Activated T-cell treated with anti-CD3 and anti-CD28 coated beads, Interleukin-2, amount 50 U/mL, for 72 hours (primary cell): ENCODE measurements at places on chromosomes 11 and 22.

GRCh38 chr11:2980168-2980840 lies 11.8 kb downstream of the NAP1L4 start:
- no peak for DNase-seq

DNA sequence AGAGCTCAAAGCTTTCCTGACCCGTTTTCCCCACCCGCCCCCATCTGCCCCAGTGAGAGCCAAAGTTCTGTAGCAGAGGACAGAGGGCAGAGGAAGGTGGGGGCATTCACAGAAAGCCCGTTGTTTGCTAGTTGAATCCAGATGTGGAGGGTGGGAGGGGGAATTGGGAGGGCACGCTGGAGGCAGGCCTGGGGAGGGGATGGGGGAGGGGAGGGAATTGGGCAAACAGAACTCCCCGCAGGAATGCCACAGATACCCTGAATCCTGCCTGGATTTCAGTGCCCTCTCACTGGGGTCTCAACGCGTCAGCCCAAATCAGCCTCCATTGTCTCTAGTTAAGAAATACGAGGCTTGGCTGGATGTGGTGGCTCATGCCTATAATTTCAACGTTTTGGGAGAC lies 12.9 kb upstream of the OAF start:
- no peak for DNase-seq

DNA sequence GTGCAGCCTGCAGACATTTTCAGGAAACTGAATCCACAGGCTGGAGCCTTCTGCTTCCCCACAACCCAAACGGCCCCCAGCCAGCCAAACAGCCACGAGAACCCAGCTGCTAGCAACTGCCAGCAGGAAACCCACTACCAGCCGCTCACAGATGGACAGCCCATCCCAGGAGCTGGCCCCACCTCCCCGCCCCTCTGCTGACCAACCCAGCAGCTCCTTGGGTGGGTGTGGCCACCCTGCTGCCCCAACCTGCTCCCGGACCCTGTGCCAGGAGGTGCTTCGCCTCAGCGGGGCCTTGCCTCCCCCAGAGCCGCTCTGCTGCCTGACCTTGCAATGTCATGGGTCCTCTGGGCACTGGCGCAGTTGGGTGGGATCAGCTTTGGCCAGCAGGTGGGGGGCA lies 8.2 kb upstream of the CCDC188 start:
- DNase-seq, result no peak

DNA sequence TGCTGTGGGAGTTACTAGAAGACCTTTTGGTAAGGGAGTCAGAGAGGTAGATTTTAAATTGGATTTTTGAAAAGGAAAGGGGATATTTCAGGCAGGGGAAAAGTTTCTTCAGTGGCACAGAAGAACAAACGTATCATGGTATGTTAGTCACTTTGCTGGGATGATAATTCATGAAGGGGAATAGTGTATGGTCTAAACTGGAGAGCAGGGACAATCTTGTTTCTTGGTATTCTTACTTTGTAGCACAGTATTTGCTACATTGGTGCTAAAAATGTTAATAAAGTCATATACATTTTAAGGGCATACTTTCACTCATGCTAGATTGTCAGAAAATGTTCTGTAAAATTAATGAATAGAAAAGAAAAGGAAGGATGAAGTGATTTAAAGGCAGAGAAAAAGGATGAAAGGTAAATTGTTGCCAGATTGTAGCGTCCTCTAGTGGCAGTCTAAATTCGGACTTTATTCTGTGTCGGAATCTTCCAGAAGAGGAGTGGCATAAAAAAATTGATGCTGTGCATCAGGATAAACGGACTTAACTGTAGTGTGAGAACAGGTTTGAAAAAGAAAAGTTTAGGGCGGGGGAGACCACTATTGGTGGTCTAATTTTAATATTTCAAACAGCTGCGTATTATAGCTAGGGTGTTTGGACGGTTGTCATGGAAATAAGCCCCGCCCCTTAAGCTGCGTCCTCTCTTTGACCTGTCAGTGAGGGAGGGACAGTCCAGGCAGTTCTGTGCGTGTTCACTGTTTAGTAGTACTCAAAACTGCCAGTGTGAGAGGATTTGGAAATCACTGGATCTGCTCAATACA lies at the start of gene BCO2:
BCO2 (plus strand) TSS at position 724 of the 810 bp plus-strand sequence. CDS start 90 bp downstream, outside the sequence.
- DNase-seq, result peak; percentile 40

DNA sequence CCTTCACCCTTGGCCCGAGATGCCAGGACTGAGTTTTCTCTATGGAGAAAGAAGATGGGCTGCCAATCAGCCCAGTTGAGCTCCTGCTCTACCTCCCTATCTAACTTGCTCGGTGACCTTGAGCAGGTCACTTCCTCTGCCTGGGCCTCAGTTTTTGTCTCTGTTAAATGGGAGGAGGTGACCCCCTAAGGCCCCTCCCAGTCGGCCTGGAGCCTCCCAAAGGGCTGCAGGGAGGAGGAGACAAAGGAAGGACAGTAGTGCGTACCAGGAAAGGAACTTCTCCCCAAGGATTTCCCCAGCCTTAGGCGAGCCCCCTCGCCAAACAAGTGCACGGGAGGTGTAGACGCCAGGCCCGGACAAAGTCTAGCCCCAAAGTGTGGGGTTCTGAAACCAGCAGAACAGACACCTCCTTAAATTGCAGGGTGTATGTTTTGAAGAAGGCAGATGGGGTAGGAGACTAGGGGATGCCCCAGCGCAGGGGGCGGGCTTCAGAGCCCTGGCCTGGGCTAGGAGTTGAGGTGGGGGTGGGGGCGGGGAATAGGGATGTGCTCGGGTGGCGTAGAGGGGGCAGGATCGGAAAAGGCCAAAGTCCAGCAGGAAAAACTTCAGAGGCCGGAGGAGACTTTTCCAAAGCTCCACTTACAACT lies 1.0 kb downstream of the CBX7 start:
- DNase-seq, result no peak

DNA sequence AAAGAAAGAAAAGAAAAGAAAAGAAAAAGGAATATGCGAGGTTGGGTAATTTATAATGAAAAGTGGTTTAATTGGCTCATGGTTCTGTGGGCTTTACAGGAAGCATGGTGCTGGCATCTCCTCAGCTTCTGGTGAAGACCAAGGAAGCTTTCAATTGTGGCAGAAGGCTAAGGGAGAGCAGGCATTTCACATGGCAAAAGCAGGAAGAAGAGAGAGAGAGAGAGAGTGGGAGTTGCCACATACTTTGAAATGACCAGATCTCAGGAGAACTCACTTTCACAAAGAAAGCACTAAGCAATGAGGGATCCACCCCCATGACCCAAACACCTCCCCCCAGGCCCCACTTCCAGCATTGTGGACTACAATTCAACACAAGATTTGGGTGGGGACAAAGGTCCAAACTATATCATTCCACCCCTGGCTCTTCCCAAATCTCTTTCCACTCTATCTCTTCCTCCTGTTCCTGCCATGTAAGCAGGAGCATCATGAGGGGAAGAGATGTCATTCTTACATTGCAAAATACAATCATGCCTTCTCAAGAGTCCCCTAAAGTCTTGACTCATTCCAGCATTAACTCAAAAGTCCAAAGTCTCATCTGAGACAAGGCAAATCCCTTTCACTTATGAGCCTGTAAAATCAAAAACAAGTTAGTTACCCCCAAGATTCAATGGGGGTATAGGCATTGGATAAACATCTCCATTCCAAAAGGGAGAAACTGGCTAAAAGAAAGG lies 38.9 kb downstream of the LINC01488 start:
- no peak for DNase-seq

DNA sequence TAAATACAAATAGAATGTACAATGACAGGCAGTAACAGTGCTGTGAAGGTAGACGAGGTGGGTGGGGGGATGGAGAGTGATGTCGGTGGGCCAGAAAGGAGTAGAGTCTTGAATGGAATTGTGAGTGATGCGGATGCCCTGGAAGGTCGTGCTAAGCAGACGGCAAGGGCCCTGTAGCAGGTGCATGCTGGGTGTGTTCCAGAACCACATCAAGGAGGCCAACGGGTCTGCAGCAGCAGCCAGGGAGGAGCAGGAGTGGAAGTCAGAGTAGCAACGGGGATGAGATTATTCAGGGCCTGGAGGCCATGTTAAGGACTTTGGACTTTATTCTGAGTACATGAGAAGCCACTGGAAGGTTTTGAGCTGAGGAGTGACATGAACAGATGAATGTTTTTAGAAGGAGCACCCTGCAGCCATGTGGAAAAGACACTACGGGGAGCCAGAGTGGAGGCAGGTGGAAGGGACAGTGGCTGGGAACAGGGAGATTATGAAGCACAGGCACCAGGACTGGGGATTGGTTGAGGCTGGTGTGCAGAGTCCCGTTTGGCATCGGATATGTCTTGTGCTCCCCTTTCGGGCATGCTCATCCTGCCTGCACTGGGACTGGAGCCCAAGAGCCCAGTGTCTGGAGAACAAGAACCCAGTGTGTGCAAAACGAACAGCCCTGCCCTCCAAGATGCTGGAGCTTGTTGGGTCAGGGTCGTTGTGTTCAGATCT lies 74.1 kb downstream of the COMMD9 start:
- DNase-seq, result no peak

DNA sequence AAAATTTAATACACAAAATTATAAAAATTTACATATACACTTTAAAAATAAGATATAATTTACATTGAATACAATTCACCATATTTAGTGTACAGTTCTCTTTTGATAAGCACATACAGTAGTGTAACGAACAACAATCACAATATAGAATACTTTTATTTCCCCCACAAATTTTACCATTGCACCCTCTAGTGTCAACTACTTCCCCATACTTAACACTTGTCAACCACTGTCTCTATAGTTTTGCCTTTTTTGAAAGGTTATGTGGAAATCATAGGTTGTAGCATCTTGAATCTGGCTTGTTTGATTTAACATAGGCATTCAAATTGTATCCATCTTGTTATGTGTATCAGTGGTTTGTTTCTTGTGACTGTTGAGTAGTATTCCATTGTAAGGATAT lies 21.3 kb upstream of the PANX1 start:
- no peak for DNase-seq

- no peak for DNase-seq
These were observed 3.9 kb downstream of the OR51B4 start for GRCh38 chr11:5297721-5298323.

GRCh38 chr11:19714387-19715363 lies 2.0 kb downstream of the NAV2 start:
- DNase-seq, result no peak

DNA sequence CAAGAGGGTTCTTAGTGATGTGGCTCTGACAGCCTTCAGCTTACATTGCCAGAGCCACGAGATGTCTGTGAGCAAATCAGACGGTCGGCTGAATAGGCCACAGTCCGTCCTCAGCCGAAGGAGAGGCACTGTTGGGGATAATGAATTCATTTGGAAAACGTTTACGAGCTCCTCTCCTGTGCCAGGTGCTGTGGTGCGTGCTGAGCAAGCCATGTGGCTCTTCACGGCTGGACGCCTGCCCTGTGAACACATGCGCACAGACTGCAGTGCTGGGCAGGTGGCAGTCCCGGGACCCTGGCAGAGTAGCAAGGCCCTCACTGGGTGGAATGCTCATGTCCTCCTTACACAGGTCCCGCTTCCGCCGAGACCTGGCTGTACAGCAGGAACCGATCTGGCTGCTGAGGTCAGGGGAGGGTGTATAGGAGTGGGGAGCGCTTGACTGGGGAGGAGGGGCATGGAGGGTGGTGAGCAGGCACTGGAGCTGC lies 6.8 kb downstream of the TBC1D22A start:
- no peak for DNase-seq

GRCh38 chr11:85826116-85826855 lies 15.3 kb upstream of the SYTL2 start:
- DNase-seq, result peak; percentile 19

DNA sequence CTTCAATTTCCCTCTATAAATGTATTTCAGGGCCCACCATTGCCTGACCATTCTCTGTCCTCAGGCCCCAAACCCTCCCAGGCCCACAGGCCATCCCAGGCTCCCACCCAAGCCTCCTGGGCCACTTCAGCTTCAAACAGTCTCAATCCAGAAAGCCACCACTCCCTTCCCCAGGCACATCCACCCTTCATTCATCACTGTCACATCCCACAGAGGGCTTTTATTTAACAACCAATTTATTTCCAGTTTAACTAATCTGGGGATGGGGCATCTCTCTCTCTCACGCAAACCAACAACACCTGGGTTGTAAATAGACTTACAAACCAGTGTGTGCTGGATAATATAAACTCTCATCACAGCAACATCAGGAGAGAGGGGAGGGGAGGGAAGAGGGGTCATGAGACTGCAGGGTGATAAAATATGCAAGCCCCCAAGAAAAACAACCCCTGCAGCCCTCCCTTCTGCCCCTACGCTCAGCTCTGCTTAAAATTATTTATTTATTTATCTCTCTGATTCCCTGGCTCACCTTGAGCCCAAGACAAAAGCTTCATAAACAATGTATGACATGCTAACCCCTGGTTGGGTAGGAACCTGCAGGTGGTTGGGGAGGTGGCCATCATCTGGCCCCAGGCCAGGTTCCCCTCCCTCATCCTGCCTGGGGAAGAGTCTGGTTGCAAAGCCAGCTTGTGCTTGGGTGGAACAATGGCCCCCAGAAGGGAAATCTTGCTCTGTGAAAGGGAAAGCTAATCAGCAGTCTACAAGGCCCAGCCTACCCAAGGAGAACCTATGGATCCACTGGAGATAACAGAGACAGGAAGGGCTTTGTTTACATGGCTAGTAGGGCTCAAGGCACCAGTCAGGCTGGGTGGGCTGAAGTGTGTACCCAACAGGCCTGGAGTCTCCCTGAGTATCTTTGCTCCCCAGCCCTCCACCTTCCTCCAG lies 359.2 kb downstream of the BUD13 start:
- DNase-seq, result no peak

GRCh38 chr11:82996966-82997606 lies 74.6 kb downstream of the RAB30 start:
- peak; percentile 69 for DNase-seq

- no peak for DNase-seq
These were observed 55.7 kb downstream of the ATM start for GRCh38 chr11:108278546-108278945.

GRCh38 chr22:27476729-27477128 lies 324.8 kb downstream of the MN1 start:
- DNase-seq, result no peak

DNA sequence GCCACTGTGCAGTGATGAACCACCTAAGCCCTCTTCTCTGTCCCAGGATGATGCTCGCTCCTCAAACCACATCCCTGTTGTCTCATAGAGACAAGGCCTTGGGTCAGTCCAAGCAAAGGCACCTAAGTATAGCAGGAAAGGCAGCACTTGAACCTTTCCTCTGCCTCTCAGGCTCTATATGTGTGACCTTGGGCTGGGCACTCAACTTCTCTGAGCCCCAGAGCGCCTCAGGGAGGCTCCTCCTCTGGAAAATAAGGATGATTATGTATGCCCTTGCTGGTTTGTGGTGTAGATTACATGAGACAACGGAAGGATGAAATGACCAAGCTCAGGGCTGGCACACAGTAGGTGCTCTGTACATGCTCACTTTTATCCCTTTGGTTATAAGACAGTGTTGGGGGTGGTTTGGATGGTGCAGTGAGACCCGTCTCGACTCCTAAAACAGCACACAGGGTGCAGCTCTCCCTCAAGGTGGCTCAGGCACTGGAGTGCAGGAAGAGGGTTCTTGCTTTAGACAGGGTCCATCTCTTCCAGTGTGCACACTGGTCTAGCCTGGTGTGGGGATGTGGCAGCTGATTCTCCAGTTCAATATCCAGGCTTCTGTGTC lies 40.2 kb upstream of the ACCSL start:
- no peak for DNase-seq

- peak; percentile 18 for DNase-seq
These were observed 22.1 kb upstream of the IGLL5 start for GRCh38 chr22:22865311-22866072.

- no peak for DNase-seq
These were observed 9.4 kb upstream of the LAYN start for GRCh38 chr11:111531136-111531535.
